ENCODE measurements at places on chromosomes 3 and 15.

- no peak for DNase-seq
Measured at GRCh38 chr3:149270180-149270579, 48.6 kb upstream of the CP start.

DNA sequence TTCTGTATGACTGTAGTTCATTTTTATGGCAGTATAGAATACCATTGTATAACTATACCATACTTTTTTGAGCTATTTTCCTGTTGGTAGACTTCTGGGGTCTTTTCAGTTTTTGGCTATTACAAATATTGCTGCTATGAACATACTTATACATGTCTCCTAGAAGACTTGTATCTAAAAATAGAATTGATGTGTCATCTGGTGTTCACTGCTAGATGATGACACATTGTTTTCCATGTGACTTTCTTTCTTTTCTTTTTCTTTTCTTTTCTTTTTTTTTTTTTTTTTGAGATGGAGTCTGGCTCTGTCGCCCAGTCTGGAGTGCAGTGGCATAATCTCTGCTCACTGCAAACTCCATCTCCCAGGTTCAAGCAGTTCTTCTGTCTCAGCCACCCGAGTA, 69.8 kb downstream of the SH3GL3 start:
- no peak for DNase-seq

DNA sequence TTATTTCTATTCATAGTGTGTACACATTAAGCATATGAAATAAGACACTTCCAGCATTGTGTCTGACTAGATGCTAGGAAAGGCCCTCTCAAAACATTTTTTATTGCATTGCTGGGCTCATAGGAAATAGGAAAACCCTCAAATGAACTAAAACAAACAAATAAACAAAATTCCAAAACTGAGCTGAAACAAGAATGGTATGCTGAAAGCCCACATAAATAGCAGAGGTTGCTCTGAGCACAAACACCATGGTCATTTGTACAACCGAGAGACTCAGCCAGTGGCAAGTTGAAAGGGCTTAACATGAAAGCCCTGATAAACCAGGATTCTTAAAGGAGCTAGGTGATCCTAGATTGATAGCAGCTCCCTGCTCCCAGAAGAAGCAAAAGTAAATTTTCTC, 310.0 kb upstream of the WNT5A start:
- DNase-seq, result no peak

- DNase-seq, result no peak
Measured at GRCh38 chr15:60128000-60128376, 123.9 kb downstream of the FOXB1 start.

- no peak for DNase-seq
Measured at GRCh38 chr3:123553536-123553935, 31.3 kb downstream of the HACD2 start.

DNA sequence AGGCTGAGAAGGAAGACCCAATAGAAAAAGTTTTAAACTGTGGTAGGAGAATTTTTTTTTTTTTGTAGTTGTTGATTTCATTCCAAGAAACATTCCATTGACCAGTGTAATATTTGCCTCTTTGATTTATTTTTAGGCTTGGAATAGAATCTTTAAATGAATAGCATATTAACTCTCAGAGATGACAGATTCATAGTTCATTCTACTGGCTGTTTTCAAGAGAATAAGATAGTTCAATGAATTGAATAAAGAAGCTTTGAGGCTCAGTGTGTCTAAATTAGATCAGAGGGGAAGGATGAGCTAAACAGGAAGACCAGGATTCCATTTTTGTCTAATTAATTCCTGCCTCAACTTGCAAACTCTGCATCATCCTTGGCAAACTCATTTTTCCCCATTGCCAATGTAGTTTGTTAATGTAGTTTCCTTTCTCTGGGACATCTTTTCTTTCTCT, 98.4 kb downstream of the NAALADL2 start:
- no peak for DNase-seq

DNA sequence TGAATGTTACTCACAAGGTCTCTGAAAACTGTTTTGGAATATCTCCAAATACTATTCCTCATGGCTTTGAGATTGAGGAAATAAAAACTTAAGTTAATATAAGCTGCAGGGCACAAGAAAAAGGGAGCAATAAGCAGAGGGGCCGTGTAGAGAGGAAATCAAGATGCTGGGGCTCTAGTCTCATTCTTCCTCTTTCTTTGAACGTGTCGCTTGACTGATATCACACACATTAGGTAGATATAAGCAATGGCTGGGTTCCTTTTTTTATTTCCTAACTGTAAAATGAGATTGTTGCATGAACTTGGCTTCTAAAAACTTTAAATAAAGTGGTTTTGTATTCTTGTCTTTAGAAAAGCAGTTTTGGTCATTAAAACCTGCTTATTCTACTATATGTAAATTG, 326.7 kb upstream of the ROPN1 start:
- no peak for DNase-seq

DNA sequence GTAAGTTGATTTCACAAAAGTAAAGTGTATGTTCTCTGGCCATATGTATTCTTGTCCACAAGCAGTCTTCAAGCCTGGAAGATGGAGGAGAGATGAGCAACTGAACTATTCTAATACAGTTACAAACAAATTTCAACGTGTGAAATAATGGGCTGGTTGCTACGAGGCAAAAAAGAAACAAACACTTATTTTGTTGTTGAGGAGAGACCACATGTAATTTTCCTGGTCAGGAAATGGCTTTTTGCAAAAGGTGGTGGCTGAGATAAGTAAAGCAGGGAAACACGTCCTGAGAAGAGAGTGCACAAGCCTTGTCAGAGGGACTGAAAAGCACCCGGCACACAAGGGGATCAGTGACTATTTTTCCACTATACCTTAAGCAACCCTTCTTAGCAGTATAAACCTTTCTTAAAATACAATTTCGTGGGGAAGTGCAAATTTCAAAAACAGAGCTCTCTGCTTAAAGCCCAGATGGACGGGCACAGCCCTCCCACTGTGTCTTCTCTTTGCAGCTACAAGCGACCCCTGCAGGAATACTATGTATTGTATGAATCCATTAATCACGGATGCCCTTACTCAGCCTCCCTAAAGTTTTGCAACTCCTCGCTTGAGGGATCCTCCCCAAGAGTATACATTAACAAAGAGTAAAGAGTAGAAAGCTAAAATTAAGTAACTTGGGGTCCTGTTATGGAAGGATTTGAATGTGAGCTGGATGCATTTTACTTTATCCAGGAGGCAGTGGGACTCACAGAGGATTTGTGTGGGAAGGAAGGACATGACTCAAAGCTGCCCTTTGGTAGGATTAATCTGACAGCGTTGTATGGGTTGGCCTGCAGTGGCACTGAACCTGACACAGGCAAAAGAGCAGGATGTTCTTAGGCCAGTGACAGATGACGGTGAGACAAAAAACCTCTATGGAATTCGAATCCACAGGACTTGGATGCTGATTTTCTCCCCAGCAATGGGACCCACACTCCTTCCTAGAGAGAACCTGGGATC, 253.7 kb downstream of the IL5RA start:
- DNase-seq, result no peak

GRCh38 chr15:45181491-45182285, 6.1 kb downstream of the SHF start:
- no peak for DNase-seq

- no peak for DNase-seq
Measured at GRCh38 chr3:40661284-40661683, 136.5 kb downstream of the ZNF621 start.

DNA sequence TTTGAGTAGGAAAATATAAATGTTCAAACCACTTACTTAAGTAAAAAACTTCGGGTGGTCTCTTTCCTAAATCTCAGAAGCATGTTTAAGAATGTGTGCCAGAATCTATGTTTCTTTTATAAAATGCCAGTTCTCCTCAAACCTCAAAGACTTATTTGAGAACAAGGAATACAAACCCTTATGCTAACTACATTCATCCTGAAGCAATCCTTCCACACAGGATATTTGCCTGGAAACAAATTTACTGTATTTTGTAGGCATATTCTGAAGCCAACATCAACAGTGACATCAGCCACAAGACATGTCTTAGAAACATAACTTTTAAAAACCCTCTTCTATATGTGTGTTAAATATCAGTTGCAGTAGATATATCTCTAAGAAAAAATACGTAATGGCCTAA, 1077.0 kb downstream of the ROBO1 start:
- DNase-seq, result no peak

- DNase-seq, result no peak
Measured at GRCh38 chr3:9653565-9654248, 4.4 kb downstream of the MTMR14 start.

- no peak for DNase-seq
Measured at GRCh38 chr3:100900671-100901335, 92.4 kb downstream of the ABI3BP start.

GRCh38 chr3:113791381-113791780, 44.5 kb downstream of the ATP6V1A start:
- DNase-seq, result no peak

DNA sequence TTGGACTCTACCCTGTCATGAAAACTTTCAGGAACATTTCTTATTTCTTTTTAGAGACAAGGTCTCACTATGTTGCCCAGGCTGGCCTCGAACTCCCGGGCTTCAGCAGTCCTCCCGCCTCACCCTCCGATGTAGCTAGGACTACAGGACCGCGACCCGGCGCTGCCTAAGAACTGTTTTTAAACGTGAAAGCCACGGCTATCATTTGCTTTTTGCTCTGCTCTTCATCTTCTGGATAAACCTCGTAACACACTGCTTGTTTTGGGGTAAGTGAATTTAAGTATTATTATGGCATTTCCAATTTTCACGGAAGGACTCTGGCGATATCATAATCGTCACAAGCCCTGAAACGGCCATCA, 14.3 kb upstream of the CCNL1 start:
- DNase-seq, result no peak

DNA sequence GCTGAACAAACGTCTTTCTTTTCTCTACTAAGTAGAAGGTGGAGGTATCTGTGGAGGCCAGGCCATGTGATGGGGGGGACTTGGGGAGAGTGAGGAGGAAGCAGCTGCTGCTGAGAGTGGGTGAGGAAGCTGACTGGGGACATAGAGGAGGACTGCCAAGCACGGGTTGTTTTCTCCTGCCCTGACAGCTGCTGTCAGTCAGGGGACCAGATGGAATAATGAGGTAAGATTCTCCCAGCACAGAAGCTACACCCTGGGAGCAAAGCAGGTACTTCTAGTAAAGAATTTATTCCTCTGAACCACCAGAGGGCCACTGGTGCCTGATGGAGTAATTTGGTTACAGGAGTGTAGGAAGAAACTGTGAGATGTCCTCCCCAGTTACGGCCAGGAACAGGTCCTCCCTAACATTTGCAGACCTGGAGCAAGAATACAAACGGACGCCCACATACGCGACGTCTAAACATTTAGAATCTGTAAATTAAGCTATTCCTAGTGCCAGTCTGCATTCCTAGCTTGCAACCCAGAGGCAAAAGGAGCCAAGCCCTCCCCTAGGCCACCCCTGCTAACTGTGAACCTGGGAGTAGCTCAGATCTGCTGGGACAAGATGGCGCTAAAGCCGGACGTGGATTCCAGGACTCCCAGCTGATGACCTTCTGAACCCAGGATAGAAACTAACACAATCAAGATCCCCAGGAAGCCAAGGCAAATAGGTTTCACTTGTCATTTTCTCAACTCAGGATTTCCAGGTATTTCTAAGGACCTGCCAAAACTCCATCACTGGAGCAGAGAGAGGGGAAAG, 14.8 kb downstream of the CRYGS start:
- no peak for DNase-seq

GRCh38 chr3:32686713-32687112, 1.7 kb downstream of the CNOT10 start:
- no peak for DNase-seq

DNA sequence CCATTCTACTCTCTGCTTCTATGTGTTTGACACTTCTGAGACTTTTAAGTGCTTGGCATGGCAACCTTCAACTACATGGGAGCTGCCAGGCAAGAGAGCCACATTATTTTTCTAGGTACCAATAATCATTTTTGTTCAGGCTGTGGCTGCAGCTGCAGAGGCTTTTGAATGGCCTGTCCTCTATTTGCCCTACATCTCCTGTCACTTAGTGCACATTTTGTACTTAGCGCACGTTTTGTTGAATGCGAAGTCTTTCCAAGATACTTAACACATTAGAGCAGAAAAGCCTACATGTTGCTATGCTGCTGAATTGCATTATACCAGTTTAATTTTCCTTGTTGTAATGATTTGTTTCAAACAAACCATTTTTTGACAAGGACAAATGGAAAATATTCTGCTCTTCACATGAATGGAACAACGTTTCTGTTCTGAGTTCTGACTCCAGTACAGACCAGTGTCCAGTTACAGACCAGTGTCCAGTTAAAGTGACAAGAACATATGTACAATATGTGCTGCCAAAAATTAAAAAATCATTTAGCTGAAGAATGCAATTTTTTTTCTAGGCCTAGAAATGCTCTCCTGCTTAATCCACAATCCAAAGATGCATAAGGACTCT, 113.9 kb downstream of the ABI3BP start:
- DNase-seq, result no peak

DNA sequence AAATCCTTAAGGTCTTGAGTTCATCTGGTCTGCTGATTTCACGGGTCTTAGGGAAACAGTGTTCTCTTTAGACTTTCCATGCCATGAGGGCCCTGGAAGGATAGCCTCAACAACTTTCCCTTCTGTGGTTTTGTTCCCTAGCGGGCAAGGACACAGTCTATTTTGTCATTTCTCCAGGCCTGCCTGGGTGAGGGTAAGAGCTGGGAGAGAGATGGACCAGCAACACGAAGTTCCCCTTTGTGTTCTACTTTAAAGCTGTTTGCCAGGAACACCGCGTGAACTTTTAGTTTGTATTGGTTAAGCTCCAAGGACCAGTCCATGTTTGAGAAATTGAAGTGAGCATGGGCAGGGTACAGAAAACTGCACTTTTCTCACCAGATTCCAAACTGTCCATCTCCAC, 20.9 kb downstream of the ST3GAL6 start:
- DNase-seq, result no peak

GRCh38 chr3:15284121-15284889, 48.1 kb downstream of the SH3BP5 start:
- DNase-seq, result no peak

DNA sequence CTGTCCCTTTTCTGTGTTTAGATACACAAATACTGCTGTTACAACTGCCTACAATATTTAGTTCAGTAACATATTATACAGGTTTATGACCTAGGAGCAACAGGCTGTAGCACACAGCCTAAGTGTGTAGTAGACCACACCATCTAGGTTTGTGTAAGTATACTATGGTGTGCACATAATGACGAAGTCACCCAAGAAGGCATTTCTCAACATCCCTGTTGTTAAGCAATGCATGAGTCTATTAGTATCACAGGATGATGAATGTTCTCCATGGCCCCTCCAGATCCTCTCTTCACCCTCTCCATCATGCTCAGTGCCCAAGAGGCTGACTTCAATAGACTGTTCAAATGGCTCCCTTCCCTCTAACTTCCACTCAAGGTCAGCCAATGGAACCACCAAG, 14.6 kb upstream of the SEC62 start:
- no peak for DNase-seq

GRCh38 chr3:72150634-72151412, 365.9 kb upstream of the PROK2 start:
- no peak for DNase-seq

- DNase-seq, result no peak
Measured at GRCh38 chr3:65303431-65303830, 615.6 kb upstream of the ADAMTS9 start.
